ENCODE measurements at places on chromosomes 5 and 9.
A peak's percentile ranks its signal among the peaks of the same experiment; 100 is the strongest.

DNA sequence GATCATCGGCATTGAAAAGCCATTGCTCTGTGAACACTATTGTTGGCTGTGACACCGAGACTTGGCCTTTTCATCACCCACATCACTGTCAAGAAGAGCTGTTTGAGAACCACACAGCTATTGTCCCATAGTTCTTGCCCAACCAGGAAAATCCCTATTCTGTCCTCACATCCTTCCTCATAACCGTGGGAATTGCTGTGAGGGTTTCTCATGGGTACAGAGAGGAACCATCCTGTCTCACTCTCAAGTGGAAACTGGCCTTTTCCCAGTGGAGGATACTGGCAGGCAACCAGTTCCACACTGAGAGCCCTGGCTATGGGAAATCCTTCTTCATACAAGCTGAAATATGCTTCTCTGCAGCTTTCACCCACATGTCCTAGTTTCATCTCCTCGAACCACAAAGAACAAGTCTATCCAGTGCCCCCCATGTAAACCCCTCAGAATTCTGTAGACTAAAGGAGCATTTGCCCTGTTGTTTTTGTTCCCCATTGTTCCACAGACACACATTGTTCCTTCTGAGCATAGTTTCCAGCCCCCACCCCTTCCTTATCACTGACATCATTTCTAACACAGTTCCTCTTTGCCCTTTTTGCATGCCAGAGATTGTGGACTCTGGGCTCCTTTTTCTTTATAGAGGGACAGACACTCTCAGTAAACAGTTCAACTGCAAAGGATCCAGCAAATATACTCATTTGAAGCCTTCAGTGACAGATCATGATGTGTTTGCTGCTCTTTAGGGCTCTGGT, 57.8 kb upstream of the C5orf46 start:
- DNase-seq = no peak

GRCh38 chr5:176362233-176362490, 598 bp upstream of the KIAA1191 start:
- DNase-seq = no peak

- DNase-seq = peak; percentile 34
Measured at GRCh38 chr9:94002316-94003140, 47.4 kb upstream of the BARX1 start.

DNA sequence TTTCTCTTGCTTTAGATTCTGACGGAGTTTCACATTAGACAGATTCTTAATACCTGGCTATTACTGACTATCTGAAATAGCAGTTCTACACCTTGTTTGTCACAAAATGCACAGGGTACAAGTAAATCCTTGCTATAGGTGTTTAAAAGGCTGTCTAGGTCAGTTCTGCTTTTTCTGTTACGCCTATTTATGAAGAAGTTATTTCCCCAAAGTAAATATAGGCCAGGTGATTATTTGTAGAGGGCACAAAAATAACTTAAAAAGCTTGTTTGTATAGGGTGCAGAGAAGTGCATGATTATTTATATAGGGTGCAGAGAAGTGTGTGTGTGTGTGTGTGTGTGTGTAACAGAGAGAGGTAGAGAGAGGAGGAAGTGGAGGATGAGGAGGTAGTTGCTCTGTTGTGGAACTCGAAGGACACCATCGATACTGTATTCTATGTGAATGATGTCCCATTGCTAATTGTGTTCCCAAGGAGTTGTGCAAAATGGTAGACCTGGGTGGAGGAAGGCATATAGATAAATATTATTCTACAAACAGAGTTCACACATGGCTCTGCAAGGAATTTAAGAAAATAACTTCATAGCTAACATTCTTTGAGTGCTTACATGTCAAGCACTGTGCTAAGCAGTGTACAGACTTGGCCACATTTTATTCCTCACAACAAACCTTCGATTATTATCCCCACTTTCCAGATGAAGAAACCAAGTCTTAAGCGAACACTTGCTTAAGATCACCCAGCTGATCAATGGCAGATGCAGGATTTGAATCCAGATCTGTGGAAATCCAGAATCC, 96.3 kb upstream of the EQTN start:
- DNase-seq = no peak

- no peak for DNase-seq
Measured at GRCh38 chr9:136858844-136859757, 7.0 kb downstream of the MAMDC4 start.

- peak; percentile 37 for DNase-seq
Measured at GRCh38 chr9:89431930-89432725, 65.8 kb downstream of the SEMA4D start.
